Posterior cingulate gyrus (tissue), 11 donors: ENCODE measurements at places on chromosomes 5 and 9.

DNA sequence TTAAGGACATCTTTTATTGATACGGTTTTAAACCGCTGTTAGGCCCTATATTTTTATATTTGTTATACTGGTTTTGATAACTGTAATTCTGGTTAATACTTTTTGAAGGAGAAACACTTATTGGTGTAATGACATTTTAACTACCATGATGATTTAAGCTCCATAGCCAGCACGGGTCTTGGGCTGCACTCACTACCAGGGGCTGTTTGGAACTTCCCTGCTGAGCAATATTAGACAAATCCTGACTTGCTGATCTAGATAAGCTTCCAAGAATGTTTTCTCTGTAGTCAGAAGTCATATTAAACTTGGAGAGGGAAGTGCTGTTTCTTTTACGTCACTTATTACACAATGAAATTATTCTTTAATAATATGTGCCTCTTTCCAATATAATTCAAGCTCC lies 540.0 kb upstream of the GRAMD2B start:
- DNase-seq, result no peak

DNA sequence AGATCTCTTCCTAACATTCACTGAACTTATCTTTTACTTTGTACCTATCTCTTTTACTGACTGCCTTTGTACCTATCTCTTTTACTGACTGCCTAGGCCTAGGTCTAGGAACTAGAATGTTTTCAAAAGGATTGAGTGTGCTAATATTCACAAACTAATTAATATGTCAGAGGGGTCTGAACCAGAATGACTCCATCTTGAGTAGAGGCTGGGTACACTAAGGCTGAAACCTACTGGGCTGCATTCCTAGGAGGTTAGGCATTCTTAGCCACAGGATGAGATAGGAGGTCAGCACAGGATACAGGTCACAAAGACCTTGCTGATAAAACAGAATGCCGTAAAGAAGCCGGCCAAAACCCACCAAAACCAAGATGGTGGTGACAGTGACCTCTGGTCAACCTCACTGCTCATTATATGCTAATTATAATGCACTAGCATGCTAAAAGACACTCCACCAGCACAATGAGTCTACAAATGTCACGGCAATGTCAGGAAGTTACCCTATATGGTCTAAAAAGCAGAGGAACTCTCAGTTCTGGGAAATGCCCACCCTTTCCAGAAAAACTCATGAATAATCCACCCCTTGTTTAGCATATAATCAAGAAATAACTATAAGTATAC lies 2.5 kb upstream of the RHOBTB3 start:
- DNase-seq, result no peak

DNA sequence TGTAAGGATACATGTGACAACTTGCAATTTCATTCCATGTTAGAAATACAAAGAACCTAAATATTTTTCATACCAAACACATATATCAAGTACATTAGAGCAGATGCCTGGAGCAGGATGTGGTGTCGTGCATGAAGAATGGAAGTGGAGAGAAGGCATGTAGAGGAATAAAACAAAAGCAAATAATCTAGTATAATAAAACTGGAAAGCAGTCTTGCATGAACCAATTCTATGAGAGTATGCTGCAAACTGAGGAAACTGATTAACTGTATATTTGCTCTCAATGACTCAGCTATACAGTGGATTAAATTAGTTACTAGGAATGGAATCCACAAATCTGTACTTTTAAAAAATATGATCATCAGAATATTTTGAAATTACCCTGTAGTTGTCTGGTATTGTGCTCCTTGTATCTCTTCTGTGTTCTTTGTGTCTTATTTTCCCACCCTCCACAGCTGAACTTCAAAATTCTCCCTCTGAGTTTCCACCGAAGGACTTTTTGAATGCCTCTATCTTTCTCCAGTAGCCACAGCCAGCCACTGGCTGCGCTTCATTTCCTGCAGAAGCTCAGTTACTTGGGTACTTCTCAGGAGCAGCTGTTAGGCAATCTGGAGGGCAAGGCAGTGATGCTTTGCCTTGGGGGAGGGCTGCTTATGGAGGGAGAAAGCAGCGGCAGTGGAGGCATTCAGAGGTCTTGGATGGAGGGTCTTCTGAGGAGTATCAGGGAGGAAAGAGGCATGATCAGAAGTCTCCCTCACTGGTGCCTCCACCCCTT lies 608.0 kb downstream of the BRINP1 start:
- DNase-seq, result no peak

DNA sequence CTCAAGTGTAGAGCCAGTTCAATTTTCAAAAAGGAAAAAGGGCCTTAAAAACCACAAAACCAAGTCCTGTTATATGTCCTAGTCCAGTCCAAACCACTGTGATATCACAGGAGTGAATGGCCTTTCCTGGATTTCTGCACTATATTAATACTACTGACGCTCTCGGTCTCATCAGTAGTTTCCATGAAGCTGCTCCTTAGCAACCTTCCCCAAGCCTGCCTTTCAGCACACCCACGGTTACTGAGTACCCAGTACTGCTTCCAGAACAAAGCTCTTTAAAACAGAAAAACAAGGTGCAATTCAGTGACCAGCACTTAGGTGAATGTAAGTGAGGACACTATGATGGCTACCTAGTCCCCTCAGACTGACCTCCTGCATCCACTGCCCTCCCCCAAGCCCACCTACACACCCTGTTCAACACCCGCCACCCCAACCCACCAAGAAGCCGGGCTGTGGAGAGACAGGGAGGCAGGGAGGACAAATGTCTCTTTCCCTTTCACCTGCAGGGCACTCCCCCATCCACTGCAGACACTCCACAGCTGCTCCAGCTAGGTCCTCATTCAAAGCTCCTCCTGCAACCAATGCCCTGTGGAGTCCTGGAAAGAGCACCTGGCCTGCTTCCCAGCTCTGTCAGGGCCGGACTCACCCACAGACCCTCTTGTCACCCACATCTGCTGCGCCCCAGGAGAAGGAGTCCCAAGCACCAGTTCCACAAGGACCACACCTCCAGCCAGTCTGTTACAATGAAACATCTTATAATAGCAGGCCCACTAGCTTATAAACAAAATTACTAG lies 25.9 kb downstream of the PSMB7 start:
- no peak for DNase-seq

- no peak for DNase-seq
Observed at GRCh38 chr5:2295476-2295875, 412.8 kb upstream of the IRX4 start.

DNA sequence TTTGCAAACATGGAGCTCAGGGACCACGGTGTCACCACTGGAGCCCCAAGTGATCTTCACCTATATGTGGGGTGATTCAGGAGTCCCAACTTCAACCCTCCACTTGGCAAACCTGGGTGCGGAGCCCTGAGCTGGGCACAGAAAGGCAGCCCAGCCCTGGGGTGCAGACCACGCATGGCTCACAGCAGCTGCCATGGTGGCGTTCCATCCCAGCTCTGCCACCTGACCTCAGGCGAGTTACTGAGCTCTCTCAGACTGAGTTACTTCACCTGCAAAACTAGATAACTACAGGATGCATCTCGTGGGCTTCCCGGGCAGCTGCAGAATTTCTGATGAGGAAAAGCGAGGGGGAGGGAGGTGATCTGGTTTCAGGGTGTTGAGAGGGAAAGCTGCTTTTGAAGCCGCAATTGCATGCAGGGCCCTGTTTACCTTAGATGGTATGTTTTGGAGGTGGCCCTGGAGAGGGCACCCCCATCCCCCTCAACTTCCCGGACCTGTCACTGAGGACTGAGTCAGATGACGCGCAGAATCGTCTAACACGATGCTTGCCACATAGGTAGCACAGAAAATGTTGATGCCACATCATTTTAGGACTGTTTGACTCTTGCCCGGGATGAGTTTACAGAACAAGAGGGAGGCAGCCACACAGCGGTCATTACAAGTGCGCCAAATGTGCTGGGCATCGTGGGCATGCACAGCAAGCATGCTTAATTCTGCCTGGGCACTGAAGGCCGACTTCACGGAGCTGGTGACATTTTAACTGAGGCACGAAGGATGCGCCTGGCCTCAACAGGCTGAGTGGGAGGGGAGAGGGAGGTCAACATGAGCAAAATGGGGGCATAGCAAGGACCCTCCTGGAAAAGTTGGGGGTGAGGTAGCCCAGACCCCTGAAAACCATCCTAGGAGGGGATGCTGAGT lies 154.6 kb downstream of the COL23A1 start:
- DNase-seq, result no peak

- peak; percentile 82 for DNase-seq
Observed at GRCh38 chr5:168434001-168434400, 52.3 kb upstream of the RARS1 start.

- no peak for DNase-seq
Observed at GRCh38 chr9:77305622-77306400, 128.5 kb downstream of the VPS13A start.

- peak; percentile 67 for DNase-seq
Observed at GRCh38 chr5:159987031-159987674, 21.8 kb upstream of the TTC1 start.

DNA sequence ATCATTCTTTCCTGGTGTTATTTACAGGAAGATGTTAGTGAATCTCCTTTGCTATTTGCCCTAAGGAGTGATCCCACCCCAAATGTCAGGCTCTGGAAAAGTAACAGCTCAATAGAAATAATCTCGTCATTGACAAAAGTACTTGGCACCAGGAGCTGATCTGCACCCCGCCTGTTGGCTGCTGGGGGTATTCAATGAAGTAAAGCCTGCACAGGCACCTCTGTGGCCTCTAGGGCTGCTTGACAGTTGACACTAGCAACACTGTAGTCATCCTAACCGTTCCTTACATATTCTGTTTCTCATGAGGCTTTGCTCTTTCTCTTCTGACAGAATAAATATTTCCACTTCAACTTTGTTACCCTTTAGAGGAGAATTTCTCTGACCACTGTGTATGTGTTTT lies 103.4 kb downstream of the DOCK2 start:
- no peak for DNase-seq

GRCh38 chr5:1704266-1704665 lies 95.4 kb downstream of the MRPL36 start:
- no peak for DNase-seq

- no peak for DNase-seq
Observed at GRCh38 chr5:120803282-120803681, 339.2 kb downstream of the PRR16 start.

- no peak for DNase-seq
Observed at GRCh38 chr5:109878887-109879286, 189.2 kb downstream of the MAN2A1 start.

- DNase-seq, result no peak
Observed at GRCh38 chr5:86977190-86977589, 290.5 kb upstream of the RASA1 start.

DNA sequence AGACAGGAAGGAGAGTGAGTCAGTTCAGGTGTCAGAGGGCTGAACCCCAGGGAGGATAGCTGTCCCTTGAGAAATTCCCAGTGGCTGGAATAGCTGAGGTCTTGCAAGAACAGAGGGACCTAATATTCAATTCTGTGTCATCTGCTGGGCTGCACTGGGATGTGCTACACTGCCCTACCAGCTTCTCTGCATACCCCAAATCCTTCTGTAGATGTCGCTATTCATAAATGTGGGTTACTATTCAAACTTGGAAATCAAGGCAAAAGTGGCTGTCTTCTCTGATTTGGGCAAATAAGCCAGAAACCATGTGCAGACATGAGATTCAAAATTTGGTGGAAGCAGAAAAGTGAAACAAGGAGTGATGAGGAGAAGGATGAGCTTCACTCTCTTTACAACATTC lies 16.3 kb downstream of the TNFSF8 start:
- DNase-seq, result no peak

GRCh38 chr5:146179696-146180095 lies 2.8 kb downstream of the LARS1 start:
- no peak for DNase-seq

GRCh38 chr9:115164511-115164974 lies 46.6 kb upstream of the TNC start:
- DNase-seq, result peak; percentile 78

DNA sequence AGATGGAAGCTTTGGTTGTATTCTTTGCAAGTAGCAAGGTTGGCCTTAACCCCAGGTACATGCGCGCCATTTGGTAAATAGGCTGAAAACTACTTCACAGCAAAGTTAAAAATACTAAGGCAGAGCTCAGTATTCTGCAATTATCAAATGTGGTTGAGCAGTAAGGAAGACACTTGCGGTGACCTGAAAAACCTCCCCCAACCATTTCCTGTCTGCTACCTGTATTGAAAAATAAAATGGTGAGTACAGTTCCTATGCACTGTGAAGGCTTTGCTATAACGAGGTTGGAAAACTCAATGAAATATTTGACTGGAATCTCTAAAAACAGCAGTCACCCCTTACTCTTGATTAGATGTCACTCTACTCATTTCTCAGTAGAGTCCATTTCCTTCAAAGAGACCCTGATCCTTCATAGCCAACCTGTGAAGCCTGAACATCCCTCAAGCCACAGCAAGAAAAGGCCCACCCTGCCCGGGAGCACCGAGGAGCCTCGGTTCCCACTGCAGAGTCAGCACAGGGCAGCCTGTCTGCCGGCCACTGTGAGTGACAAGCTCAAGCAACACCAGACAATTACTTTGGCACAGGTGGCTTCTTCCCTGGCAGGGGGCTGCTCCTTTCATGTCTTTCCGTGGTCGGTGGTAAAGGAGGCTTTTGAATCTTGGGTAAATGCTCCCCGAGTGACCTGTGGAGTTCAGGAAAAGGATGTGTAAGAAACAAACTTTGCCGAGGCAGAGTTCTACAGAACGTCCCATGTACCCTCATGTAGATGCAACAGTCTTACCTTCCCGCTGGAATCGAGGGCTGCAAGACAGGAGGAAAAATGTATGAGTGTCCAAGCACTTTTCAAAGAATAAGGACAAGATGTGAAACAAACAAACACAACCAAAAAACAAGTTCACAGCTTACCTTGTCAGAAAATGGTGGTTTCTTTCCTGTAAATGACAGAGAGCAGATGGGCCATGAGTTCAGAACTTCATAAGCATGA lies 29.6 kb downstream of the C5orf58 start:
- DNase-seq, result no peak

DNA sequence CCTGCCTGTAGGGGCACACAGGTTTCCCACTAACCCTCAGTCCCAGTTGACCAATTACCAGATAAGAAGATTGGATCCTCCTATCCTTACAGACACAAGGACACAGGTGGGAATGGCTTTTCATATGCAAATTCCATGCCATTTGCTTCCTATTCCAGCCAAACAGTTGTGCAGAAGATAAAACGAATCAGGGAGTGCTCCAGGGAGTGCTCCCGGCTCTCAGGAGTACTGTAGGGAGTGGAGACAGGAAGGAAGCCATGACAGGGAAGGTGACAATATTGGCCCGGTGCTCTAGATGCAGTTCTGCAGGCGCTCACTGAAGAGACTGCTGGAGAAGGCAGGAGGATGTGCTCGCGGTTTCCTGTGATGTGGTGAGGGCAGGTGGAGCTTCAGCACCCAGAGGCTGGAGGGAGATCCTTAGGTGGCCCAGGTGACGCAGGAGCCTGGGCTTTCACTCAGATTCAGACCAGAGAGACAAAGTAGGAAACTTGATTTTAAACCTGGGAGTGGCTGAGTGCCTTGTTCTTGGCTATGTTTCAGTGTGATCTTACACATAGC lies 260.0 kb downstream of the AUH start:
- DNase-seq, result no peak
